Foreskin keratinocyte (primary cell): ENCODE measurements at places on chromosomes 4 and X. TPM values are rescaled to one million over a fixed set of nuclear protein-coding genes. Genes with fewer than 3 reads are reported as not detected.

DNA sequence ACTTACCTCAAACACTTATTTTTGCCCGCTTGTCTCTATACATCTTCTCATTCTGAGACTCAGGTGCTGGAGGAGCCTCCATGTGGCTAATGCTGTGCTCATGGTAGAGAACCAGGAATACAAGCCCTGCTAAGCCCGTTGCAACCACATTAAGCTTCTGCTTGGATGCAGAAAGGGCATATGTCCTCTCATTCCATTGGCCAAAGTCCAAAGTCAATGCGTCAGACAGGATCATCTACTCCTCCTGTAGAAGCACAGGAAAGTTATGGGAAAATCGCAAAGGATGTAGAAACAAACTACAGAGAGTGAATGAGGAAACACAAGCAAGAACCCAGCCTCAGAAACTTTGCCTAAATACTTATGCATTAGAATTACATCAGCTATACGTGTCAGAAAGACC is 124.5 kb upstream of the AGA start:
- no peak for DNase-seq

HDX gene
- polyA plus RNA-seq, result 1.0 and 1.1 TPM in 2 replicates

- no peak for DNase-seq
These were observed 260.8 kb upstream of the TENM3 start for GRCh38 chr4:181982437-181982836.

GRCh38 chr4:176189891-176190795 is 5.2 kb downstream of the SPATA4 start:
- no peak for DNase-seq

TKTL2 gene
- not detected in 2 replicates for polyA plus RNA-seq
